Stimulated activated CD8-positive, alpha-beta memory T cell treated with anti-CD3 and anti-CD28 coated beads, Interleukin-4, amount 100 ng/mL, for 1 hour (primary cell): ENCODE measurements at places on chromosomes 16 and 17.

DNA sequence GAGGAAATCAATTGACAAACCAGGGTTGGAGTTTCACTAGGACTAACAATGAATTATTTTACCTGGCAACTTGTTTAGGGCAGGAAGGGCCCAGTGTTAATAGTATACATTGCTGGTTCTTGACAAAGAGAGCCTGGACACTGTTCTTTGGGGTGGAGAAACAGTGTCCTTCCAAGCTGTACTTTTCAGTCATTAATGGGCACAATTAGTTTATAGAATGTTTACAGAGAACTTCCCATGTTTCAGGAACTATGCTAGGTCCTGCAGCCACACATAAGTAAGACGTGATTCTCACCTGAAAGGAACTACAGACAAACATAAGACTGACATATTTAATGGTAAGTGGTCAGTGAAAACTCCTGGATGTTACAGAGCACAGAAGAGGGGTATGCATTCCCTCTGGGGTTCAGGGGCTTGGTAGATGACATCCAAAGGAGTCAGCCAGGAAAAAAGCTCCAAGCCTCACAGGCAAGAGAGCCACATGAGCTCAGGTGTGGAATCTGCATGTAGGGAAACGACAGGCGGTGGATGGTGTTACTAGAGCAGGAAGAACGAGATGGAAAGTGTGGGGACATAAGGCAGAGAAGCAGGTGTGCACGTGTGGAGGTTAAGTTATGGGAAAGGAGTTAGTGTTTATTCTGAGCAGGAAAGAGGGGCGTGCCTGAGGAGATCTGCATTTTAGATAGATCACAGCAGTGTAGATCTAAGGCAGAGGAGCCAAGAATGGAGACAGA, 3.8 kb upstream of the DYNLL2 start:
- no peak for DNase-seq

DNA sequence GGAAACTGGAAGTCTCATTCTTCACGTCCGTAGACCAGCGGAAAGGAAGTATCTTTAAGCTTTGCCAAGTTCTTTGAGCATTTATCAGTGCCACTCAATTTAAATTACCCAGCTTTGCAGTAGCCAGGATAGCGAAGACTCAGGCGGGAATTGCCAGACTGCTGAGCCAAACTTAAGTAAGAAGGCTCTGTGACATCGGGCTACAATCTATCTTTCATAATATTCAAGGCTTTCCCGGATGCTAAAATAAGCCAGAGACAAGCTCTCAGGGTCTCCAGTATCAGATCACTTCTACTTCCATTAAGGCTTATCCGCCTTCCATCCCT, 436 bp upstream of the BRIP1 start:
- no peak for DNase-seq

DNA sequence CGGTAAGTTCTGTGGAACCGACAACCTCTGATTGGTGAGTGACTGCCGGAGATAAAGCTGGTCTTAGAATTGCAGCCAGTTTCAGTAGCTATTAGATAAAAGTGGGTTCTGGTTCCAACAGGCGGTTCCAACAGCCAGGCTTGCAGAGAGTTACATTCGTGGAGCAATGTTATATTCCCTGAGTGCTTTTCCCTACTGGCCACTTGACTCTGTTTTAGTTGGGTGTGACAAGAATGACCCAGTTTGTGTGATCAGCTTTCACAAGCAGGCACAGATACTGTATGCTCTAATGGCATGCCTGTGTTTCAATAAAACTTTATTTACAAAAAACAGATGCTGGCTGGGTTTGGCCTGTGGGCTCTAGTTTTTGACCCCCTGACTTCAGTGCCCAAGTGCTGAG, 196.6 kb downstream of the SNX29 start:
- DNase-seq = no peak

DNA sequence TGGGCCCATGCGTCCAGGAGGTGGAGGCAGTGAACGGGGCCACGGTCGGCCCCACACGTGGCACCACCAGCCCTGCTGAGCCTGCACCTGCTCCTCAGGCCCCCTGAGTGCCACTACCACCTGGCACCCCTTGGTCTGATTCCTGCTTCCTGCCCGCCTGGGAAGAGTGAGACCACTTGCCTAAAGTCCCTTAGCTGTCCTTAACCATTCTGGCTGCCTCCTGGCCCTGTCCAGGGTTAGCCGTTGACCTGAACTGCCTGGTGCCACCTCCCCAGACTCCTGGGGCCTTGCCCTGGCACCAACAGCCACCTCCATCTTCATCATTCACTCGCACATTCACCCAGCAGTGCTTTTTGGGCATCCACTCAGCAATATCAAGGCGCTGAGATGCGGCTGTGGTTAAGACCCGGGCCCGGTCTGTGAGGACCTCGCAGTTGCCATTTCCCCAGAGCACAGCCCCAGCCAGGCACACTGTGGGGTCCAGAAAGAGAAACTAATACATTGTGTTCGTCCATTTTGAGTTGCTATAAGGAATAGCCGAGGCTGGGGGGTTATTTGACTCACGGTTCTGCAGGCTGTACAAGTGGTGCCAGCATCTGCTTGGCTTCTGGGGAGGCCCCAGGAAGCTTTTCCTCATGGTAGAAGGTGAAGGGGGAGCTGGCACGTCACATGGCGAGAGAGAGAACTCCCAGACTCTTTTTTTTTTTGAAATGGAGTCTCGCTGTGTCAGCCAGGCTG, 318.4 kb downstream of the SEC14L1 start:
- DNase-seq = no peak

DNA sequence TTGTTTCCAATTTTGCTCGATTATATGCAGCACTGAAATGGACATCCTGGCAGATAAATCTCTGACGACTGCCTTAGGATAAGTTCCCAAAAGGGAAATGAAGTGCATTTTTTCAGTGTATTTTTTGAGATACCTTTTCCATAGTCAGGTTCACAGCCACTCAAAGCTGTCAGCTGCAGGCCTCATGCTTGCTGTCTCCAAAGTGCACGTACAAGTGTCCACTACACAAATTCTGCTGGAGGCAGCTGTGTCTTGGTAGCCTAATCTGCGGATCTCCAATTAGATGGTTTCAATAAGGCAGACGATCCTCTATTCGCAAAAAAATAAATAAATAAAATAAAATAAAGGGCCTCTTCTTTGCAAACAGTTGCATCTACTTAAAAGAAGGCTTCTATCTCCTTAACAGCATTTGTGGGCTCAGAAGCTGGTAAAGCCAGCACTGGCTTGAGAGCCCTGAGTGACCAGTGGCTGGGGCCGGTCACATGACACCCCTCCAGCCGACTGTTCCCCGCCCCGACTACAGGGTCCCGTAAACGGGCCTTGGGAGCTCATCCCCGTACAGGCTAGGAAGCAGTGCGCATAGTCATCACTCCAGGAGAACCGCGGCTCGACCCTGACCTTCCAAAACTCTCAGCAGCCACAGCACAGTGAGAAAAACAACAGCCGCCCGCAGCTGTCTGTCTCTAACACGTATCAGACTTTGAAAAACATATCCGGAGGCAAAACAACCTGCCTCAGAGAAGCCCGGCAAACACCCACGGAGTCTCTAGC, 18.8 kb downstream of the RPH3AL start:
- DNase-seq = no peak

GRCh38 chr16:22665048-22665797, 148.7 kb upstream of the HS3ST2 start:
- no peak for DNase-seq

- DNase-seq = no peak
Measured at GRCh38 chr17:33674685-33675084, 381.6 kb upstream of the ASIC2 start.

DNA sequence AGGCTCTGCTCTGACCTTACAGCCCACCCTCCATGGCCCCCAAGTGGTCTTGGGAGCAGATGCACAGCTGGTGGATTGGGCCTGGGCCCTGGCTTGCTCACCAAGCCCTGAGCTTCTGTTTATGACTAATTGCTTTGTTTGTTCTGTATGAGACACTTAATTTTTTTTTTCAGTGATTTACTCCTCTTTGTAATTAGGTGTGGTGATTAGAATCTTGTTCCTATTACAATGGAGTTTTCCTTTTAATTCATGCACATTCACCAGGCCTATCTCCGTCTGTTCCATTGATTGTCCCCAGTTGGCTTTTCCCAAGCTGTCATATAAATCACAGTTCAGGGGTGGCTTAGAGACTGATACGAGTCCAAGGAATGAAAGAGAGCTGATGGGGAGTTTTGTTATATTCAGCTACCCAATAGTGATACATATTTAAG, 242.3 kb downstream of the CCDC182 start:
- no peak for DNase-seq

DNA sequence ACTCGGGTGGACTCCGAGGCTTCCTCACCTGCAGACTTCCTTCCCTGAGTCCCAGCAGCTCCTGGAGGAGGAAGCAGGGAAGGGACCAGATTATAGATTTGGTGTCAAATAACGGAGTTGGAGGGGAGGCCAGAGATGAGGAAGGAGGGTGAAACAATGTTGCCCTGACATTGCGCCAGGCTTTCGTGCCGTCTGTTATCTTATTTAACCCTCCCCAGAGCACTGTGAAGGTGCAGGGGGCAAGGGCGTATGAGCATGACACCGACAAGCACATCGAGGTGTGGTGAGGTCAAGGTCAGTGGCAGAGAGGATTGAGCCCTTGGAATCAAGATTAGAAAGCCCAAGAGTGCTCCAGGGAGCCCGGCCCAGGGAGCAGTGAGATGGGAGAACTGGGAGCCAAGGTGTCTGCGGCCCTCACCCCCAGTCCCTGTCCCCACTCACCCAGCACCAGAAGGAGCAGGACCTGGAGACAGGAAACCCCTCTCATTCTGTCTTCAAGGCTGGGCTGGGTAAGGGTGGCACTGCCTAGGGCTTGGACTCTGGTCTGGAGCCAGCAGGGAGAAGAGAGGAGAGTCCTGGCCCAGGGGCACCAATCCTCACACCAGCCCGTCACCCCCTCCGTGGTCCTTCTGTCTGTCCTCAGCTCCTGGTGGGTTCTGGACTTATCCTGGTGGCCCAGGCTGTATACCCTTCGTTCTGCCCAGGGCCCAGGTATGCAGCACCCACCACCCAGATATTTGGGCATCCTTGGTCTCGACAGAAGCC, 1.1 kb downstream of the PRSS33 start:
- no peak for DNase-seq

DNA sequence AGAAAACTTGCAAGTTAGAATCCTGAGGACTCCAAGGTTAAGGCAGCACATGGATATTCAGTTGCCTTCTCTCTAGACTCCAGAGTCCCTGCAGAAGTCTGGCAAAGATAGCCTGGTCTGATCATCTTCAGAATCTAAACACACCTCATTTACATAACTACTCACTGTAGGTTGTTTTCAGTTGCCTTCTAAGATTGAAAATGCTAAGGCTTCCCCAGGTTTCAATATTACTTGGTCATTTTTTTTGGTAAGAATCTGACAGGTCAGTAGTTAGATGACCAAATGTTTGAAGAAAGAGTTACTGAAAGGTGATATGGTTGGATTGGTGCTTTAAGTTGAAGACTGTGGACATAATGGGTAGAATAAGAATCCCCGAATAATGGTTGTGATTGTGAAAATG, 205.4 kb upstream of the KCNJ16 start:
- no peak for DNase-seq

DNA sequence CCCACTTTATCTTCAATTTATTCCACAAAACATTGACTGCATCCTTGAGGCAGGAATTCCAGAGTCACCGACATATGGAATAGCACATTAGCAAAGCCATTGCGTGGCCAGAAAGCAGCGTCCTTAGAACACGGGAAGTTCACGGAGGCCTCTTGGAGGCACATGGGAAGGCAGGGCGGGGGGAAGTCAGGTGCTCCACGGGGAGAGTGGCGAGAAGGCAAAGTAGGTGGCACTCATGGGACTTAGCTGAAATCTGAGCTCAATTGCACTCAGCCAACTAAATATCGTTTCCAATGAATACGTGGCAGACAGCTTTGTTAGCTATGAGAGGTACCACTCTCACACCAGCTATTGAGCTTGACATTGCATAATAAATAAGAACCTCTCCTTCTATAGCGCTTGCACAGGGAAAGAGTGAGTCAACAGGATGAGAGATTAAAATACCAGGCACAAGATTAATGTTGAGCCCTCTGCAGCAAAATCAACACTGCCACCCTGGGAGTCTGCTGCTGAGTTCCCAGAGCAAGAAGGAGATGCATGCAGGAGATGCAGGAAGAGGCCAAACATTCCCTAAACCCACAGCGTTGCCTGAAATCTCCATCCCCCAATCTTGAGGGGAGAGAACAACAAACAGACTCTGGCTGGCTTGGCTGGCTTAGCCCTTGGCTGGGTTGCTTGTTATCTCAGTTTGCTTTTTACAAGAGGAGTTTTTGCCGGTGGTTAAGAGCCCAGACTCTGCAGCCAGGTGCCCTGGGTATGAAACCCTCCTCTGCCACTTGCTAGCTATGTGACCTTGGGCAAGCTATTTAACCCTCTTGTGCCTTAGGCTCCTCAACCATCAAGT, 28.8 kb downstream of the ABCC12 start:
- no peak for DNase-seq

- no peak for DNase-seq
Measured at GRCh38 chr16:90001761-90002503, 17.3 kb downstream of the DBNDD1 start.

GRCh38 chr16:82185012-82185411, 15.0 kb upstream of the MPHOSPH6 start:
- no peak for DNase-seq

DNA sequence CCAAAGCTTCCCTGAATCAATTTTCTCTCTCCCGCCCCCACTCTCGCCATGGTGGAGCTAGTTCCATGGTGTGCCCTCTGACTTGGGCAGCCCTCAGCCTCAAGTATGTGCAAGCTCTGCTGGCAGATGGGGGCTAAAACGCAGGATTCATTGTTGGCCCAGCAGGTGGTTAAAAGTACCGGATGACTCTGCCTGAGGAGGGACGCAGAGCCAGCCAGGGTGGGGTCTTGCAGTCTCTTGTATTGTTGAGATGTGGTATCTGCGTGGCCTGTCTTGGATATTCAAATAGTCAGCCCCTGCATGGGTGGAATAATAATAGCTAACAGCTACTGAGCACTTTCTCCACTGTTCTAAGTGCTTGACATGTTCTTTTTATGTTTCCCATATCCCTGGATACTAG, 36.7 kb upstream of the CPNE2 start:
- no peak for DNase-seq

GRCh38 chr17:65231662-65232335, 94.6 kb downstream of the RGS9 start:
- no peak for DNase-seq
